ENCODE measurements at places on chromosomes 3 and 15.

DNA sequence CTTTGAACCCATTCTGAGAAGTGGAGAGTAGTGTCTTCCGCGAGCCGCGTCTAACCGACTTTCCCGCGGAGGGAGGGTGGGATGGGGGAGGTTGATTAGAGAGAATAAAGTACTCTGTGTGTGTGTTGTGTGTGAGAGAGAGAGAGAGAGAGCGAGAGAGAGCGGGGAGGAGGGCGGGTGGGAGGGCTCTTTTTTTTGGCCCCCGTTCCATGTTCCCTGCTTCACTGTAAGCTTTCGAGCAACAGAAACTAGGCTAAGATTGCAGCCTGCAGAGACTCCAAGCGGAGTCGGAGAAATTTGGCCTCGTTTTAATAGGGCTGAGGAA, 1.6 kb upstream of the MEIS2 start:
- no peak for DNase-seq

- no peak for DNase-seq
Observed at GRCh38 chr3:179149406-179149867, 1.3 kb downstream of the PIK3CA start.

- DNase-seq, result no peak
Observed at GRCh38 chr15:80875568-80876347, 96.6 kb downstream of the CEMIP start.

DNA sequence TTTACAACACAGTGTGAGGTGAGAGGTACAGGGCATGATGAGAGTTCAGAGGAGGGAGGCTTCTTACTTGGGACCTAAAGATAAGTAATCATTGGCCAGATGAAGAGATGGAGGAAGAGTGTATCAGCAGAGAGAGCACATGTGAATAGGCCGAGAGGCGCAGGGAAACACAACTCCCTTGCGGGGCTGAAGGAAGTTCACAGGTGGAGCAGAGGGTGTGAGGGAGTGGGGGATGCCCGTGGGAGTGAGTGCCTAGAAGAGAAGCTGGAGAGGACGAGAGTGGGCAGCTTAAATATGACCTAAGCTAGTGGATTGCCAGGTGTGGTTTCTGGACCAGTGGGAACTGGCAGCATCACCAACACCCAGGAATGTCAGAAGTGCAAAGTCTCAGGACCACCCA, 98.2 kb upstream of the TBC1D5 start:
- no peak for DNase-seq

GRCh38 chr3:177977381-177978158, 558.7 kb upstream of the KCNMB2 start:
- DNase-seq, result no peak

- DNase-seq, result no peak
Observed at GRCh38 chr15:98653686-98654085, 5.3 kb downstream of the IGF1R start.

DNA sequence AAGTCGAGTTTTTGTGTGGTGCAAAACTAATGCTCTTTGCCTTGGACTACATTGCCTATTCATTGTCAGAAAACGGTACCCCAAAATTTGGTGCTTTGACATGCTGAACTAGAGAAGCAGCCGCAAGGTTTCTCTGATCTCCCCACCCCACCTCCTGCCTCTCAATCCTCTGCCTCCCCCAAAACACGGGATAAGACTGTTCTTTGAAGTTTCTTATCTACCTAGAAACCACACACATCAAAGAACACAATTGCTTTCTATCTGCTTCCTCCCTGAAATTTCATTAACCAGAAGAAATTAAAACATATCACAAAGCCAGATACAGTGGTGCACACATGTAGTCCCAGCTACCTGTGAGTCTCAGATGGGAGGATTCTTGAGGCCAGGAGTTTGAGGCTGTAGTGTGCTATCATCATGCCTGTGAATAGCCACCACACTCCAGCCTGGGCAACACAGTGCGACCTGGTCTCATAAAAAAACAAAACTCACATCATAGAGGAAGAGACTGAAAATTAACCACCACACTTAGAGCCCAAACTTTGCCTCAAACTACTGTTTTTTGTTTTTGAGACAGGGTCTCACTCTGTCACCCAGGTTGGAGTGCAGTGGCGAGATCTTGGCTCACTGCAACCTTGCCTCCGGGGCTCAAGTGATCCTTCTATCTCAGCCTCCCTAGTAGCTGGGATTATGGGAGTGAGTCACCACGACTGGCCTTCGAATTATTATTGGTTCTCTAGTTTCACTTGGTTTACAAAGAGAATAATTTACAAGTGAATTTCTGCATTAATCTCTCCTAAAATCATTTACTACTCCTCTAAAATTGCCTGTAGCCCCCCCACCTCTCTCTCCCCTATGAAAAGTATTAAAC, 2.7 kb upstream of the PCNP start:
- DNase-seq, result no peak

GRCh38 chr15:96049323-96049722, 281.2 kb upstream of the NR2F2 start:
- no peak for DNase-seq

- DNase-seq, result no peak
Observed at GRCh38 chr15:73758461-73758860, 5.3 kb upstream of the INSYN1 start.

GRCh38 chr3:13654330-13655060, 105.6 kb downstream of the FBLN2 start:
- DNase-seq, result no peak

DNA sequence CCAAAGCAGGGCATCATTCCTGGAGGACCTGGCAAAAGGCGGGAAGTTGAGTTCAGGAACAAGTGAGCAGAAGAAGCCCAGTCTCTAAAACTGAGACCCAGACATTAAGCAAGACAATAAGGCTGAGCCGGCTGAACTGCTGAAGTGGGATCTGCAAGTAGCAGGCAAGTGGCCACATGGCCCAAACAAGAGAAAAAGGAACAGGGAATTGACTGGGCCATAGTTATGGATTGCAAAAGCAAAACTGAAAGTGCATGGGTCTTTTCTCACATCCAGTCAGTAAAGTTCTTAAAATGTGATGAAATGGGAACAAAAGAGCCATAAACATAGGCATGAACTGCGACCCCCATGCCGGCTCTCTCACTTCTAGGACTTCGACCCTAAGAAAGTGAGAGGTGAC, 101.2 kb downstream of the SCN11A start:
- DNase-seq, result no peak

- no peak for DNase-seq
Observed at GRCh38 chr3:140334132-140334929, 343.5 kb upstream of the TRIM42 start.

DNA sequence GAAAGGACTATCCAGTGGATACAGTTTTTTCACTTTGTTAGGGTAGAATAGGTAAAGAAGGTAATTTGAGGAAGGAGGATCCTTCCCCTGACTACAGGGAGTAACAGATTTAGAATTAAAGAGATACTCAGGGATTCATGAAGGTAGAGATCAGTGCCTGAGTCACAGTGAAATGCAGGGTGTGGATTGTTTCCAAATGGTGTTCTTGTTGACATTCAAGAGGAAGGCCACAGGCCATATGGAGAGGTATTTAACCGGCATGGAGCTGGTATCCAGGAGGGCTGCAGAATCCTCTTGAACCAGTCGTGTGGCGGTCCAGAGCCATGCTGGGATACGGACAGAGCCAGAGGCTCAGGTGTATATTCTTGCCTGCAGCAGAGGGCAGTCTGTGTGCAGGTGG, 28.2 kb downstream of the GYG1 start:
- DNase-seq, result no peak

DNA sequence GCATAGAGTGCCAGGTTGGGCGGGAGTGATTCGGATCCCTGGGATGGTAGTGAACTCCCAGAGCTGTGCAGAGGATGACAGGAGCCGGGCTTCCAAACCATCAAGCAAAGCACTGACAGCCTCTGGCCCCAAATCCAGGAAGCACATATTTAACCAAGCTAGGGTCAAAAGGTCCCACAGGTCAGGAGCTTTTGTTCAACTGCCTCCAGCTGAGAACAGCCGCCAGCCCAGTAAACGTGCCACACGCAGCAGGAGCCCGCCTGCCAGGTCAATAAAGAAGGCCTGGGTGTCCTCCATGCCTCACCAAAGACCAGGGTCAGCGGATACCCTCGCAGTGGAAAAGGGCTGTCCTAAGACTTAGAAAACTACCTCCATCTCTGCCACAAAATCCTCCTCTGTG, 184.7 kb upstream of the LINGO1 start:
- no peak for DNase-seq

DNA sequence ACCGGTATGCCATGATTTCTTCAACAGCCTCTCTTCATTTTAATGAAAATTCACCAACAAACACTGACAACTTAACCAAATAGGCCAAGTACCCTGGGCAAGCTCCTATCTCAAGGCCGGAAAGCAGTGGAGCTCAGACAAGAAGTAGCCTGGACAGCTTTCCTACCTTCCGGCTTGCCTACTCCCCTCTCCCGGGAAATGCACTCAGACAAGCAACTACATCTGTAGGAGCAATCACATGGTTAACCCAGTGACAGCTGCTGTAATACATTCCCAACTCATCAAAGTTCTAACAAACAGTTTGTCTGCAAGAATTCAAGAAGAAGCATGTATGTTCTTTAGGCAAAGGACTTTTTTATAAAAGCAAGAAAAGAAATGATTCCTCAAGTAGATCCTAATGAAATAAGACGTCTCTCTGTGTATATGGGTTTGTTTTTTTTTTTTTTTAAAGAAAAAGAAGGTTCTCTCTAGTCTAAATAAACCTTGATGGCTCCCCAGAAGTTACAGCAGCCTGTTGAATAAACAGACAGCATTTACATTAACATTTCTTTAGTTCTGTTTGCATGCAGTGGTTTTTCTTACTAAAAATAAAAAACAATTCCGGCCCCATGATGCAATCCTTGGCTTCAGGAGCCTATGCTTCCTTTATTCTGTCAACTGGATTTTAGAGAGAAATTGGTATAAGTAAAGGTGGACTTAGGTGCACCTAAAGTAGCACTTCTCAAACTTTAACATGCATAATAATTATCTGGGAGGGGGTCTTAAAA, 278.7 kb downstream of the NEK10 start:
- no peak for DNase-seq

GRCh38 chr15:69704229-69704628, 251.6 kb downstream of the RPLP1 start:
- DNase-seq, result no peak

GRCh38 chr3:23344886-23345285, 141.8 kb downstream of the UBE2E2 start:
- DNase-seq, result no peak

DNA sequence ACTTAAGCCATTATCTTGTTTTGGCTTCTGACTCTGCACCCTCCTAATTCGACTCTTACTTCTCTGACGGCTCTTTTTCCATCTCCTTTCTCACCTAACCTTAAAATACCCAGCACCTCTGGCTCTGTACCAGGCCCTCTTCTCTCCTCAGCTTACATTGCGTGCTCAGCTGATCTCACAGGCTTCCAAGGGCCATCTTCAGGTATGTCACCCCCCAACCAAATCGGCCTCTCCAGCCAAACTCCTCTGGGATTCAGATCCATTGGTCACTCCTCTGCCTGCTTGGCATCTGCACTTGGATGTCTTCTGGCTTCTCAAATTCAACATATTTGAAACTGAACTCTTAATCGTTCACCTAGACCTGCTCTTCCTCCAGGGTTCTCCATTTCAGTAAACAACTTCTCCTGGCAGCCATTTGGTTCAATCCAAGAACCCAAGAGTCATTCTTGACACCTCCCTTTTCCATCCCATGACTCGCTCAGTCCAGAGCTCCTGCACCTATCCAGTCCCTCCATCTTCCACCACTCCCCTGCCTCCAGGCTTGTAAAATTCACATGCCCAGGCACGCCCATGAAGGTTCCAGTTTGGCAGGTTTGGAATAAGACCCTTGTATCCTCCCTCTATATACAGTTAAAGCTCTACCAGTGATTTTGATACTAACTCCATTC, 35.2 kb upstream of the SLC41A3 start:
- DNase-seq, result no peak

- DNase-seq, result no peak
Observed at GRCh38 chr15:40695469-40695890, 506 bp downstream of the RAD51 start.

DNA sequence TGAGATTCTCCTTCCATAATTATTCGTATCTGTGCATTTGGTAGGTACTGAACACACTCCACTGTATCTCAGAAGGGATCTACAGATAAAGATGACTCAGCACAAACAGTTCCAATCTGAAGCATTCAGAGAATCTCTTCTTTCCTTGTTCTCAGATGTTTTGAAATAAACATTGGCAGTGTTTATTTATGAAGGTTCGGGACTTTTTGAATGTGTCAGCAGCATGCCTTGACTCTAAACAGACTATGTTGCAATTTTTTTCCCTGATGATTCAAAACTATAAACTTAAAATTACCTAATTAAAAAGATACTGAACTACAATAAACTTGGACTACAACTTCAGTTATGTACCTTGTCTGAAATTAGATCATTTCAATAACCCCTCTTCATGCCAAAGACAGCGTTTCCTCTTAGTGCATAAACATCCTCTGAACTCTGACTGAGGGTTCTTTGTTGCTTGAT, 612.9 kb upstream of the TBL1XR1 start:
- DNase-seq, result no peak

DNA sequence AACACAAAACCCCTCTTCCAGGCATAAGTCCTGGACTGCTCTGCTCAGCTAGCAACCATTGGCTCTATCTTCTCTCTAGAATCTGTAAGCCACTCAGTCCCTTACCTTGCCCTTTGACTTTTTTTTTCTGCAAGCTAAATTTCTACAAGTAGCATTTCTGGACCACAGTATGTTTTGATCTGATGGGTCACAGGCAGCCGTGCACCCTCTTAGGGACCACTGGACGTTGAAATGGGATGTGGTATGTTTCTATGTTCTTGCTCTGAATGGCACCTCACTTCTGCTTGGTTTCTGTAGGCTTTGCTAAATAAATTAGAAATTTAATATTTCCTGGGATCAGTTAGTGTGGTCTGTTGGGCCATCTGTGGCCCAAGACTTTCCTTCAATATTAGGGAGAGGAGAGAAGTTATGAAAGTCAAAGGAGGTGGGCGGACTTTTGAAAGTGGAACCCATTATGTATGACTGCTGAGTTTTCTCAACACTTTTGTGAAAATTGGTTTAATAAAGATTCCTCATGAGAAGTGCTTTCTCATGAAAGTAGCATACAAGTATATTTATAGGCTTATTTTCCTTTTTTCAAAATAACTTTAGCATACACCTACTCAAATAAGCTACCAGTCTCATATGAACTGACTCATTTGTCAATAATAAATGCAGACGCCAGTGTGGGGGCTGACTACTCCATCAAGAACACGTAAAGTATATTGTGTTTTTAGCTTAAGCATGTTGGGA, 18.4 kb upstream of the TIPARP start:
- no peak for DNase-seq

DNA sequence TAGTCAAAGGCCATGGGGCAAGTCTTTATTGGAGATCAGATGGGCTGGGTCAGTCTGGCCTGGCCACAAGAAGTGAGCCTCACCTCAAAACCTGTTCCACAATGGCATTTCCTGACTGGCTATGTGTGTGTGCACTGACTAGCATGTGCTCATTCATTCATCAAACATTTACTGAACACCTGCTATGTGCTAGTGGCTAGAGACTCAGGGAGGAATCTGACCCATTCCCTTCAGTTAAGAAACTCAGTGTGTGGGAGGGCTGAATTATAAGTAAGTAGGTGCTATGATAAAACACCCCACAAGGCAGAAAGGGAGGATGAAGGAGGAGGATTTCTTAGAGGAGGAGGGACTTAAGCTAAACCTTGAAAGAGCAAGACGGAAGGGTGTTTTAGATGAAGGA, 5.4 kb upstream of the CGNL1 start:
- no peak for DNase-seq
